ENCODE measurements at places on chromosomes 5 and 9.

DNA sequence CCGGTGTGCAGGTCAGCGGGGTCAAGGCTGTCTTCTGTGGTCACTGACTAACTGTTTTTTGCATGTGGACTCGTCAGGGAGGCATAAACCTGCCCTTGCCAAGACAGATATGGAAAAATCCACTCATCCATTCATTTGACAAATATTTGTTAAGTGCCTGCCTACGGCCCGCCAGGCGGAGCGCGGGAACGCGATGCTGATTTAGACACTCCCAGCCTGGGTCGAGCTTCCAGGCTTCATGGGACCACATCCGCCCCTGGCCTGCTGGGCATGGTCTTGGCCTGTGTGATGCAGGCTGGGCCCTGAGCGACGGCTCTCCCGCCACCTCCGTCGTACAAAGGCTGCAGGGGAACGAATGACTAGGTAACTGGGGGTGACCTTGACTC, 18.1 kb downstream of the MYMK start:
- DNase-seq = no peak

DNA sequence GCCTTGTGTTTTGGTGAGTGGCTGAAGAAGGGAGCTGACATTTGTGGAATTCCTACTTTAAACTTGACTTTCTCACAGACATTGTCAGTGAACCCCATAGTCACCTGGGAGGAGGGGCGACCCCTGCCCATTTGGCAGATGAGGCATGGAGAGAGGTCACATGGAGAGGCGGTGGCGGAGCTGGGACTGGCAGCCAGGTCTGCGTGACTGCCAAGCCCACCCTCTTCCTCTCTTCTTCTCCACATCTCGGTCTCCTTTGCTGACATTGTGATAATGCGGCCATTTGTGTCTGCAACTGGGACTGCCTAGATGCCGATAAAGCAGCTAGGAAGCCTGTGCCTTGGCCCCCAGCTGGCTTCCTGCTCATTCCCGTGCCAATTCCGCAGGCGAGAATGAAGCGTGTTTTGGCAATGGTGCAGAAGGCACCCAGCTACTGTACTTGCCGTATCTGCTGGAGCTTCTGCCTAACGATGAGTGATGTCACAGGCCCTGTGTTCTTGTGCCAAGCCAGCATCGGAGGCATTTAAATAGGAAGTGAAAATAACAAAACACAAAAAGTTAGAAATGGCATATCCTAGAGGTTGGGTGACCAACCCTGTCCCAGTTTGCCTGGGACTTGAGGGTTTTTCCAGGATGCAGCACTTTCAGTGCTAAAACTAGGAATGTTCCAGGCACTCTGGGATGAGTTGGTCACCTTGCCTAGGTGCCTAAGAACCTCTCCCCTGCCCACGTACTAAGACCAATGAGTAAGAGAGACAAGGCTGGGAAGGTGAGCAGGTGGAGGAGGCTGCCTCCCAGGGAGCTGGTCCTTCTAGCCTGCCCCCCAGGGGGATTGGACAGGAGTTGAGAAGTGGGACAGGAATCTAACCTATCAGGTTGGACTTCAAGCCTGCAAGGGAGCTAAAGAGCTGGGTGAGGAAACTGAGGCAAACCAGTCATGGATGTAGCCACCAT, 23.6 kb downstream of the OLFML2A start:
- no peak for DNase-seq

GRCh38 chr5:59099270-59099994, 516.6 kb downstream of the RAB3C start:
- no peak for DNase-seq

DNA sequence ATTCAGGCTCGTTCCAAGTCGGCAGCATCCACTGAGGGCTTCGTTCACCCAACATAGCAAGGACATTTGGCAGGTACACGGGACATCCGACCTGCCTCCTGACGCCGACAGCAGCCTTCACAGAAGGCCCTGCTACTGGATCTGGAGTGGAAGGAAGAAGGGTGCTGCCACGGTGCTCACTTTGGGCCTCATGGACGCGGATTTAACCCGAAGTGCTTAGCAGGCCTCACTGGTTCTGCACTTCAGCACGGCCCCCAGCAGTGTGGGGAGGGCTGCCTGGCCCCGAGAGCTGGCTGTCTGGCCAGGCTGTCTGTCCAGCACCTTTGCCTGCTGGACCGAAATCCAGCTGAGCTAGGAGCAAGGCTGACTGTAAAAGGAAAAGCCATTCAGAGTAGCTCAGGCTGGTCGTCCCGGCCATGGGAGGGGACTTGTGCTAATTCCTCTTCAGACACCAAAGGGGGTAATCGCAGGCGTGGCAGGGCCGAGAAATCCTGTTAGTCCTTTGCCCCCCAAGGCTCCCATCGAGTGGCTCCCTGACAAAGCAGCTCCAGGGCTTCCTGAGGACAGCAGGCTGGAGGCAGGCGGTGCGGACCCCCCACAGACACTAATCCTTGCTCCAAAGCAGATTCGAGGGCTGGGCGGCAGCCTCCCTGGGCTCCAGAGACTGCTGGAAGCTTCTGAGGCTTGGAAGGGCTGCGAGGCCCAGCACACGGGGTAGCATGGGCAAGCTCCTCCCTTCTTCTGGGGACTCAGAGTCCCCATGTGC, 11.1 kb upstream of the RXRA start:
- DNase-seq = no peak

GRCh38 chr5:24823625-24824024, 178.8 kb upstream of the CDH10 start:
- no peak for DNase-seq

GRCh38 chr5:111231119-111231518, 6.9 kb downstream of the CAMK4 start:
- DNase-seq = no peak

- no peak for DNase-seq
Observed at GRCh38 chr5:16673241-16674201, 56.7 kb upstream of the RETREG1 start.

DNA sequence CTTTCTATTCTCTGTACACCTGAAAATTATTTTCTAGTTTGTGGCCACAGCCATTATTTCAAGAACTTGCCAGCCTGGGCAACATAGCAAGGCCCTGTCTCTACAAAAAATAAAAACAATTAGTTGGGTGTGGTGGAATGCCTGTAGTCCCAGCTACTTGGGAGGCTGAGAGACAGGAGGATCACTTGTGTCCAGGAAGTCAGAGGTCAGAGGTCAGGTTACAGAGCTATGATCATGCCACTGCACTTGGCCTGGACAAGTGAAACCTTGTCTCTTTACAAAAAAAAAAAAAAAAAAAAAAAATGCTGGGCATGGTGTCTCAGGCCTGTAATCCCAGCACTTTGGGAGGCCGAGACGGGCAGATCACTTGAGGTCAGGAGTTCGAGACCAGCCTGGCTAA, 58.3 kb downstream of the HMGCR start:
- no peak for DNase-seq

DNA sequence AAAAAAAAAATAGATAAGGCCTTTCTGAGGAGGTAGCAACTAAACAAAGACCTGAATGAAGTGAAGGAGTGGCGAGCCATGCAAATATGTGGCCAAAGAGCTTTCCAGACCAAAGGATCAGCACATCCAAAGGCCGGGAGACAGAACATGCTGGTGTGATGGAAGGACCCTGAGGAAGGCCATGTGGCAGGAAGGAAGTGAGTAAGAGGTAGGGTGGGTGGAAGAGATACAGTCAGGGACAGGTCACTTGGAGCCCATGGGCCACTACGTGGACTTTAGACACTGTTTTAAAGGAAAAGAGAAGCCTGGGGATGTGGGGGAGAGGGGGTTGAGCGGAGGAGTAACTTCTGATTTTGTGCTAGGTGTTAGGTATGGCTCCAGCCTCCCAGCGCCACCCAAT, 31.3 kb downstream of the SPRY4 start:
- no peak for DNase-seq

- DNase-seq = no peak
Observed at GRCh38 chr9:20250791-20251190, 371.5 kb downstream of the MLLT3 start.

DNA sequence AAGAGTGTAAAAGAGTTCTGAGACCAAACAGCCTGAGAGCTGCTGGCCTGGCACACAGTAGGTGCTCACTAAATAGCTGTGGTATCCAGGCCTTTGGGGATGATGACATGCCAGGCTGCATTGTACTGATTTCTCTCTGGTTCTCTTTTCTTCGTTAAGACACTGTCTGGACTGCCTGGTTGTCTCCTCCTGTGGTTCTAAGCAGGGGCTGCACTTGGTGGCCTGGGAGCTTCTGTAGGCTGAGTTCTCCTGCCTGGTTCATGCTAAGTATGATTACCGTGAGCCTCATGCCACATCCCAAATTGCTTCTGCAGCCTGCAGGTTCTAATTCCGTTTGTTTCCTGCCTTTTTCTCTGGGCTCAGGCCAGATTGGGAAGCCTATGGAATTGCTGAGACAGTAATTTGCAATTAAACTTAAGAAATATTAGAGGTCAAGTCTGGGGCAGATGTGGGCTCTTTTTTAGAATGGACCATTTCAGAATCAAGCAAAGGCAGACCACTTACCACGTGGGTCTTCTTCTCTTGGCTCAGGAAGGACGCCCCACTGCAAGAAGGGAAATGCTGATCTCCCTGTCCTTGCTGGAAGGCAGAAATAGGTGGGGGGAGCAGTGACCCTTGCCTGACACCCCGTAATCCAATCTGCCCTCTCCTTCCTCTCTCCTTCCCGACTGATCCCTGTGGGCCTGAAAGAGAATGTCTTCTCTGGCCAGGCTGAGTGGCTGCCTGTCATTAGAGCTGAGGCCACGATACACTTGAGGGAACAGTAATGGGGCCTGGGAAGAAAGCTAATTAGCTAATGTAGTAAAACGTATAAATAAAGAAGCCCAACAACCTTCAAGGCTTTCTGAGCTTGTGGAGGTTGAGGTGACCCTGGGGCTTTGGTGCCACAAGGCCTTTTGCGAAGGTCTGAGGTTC, 21.9 kb upstream of the BOD1 start:
- DNase-seq = no peak

- no peak for DNase-seq
Observed at GRCh38 chr5:113059232-113060040, 82.8 kb downstream of the DCP2 start.

- DNase-seq = no peak
Observed at GRCh38 chr9:75108571-75108970, 20.3 kb downstream of the OSTF1 start.

GRCh38 chr5:16862777-16863176, 73.3 kb downstream of the MYO10 start:
- DNase-seq = no peak

GRCh38 chr5:126988021-126988569, 42.3 kb downstream of the MARCHF3 start:
- DNase-seq = no peak

DNA sequence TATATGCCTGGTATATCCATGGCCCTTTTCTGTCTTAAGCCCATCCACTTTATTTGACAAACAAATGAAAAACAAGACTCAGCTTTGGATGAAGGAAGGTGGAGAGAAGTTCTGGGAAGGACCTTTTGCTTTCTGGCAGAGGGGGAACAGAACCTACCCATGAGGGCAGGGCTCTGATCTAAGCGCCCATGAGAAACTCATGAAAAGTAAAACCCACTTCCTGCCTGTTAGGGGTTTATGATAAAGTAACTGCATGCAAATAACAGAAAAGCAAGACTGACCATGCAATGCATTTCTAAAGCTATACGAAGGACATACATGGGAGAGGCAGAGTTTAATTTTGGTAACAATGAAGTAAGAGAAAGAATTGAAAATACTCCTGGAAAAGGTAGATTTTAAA, 181.9 kb upstream of the ADRA1B start:
- DNase-seq = no peak

- no peak for DNase-seq
Observed at GRCh38 chr5:135878156-135878620, 17.5 kb downstream of the IL9 start.

- DNase-seq = no peak
Observed at GRCh38 chr5:110248921-110249320, 477.6 kb downstream of the TMEM232 start.

- no peak for DNase-seq
Observed at GRCh38 chr5:28517691-28518090, 1479.3 kb upstream of the CDH9 start.

GRCh38 chr5:118310401-118310800, 677.9 kb downstream of the DTWD2 start:
- DNase-seq = no peak

DNA sequence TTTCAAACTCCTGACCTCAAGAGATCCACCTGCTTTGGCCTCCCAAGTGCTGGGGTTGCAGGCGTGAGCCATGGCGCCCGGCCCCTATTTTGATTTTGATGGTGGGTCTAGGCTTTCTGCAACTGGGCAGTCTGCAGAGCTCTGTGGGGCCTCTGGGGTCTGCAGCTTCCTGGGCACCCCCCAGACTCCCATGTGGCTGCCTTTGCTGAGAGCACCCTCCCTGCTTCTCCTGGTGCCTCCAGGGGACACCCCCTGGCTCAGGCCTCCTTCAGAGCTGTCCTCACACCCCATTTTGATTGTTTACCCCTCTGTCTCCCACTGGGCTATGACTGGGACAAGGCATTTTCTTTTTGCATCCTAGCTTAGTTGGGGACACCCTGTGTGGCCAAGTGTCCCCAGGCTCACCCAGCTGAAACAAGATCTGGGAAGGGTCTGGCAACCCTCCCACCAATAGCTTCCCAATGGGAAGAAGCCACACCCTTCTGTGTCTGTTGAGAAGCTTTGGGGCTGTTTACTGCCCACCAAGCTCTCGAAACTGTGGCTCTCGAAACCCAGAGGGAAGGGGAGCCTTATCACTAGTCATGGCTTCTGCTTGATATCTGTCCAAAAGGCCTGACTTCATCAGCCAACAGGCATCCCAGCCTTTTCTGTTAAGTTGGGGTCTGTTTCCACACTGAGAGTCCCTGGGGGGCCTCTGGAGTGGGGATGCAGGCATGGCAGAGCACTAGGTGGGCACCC, 204.4 kb upstream of the IER5L start:
- DNase-seq = no peak

DNA sequence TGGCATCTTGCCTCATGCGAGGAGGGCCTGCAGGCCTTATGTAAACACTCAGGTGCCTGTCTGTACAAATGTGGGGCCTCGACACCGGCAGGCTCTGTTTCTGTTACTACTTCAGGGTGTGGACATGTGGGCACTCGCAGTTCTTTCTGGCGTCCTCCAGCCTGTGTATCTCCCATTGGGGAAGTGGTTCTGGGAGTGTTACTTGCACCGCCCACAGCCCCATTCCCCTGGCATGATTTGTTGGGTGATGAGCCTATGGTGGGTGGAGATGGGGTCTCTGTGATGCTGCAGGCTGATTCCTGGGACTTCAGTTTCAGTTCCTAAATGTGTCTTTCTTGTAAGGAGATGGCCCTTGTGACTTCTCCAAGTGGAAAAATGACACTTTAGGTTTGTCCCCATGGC, 82.1 kb upstream of the PITX1 start:
- DNase-seq = no peak

- no peak for DNase-seq
Observed at GRCh38 chr5:55629815-55630214, 82.3 kb downstream of the SLC38A9 start.

- no peak for DNase-seq
Observed at GRCh38 chr5:89313804-89314588, 431.0 kb upstream of the MEF2C start.

GRCh38 chr5:157965040-157965678, 106.2 kb upstream of the CLINT1 start:
- no peak for DNase-seq
